ENCODE measurements at places on chromosomes 5 and 9.
A peak's percentile ranks its signal among the peaks of the same experiment; 100 is the strongest.

DNA sequence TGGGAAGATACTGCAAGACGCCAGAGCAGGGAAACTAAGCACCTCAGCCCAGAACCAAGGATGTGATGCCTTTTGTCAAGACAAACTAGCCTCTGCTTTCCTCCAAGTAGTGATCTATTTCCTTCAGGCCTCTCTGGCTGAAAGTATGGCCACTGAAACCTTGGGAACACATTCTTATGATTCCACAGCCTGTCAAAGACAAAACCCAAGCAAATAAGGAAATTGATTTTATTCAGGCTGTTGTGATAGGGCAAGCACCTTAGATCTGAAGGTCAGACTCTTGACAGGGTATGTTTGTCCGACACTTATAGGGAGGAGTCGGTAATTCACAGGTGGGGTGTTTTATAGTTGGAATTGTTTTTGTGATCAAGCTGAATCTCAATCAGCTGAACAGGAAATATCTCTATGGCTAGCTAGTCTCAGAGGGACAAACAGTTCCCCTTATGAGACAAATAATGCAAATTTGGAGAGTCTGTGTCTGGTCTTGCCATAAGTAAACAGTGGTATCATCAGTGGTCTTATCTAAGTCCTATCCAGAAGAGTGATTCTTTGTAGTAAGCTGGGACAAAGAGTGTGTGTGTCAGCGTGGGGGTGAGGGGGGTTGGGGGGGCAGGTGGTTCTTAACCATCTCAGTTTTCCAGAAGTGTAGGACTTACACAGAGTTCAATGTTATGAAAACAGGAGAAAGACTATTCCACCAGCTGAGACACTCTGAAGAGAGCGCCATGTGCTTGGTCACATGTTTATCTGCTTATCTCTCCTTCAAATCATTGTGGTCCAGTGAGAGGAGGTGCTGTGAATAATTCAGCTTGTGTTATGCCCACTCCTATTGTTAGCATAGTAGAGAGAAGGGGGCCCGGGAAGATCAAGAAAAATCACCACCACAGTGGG is 6.7 kb upstream of the ZCCHC10 start:
- DNase-seq: no peak

DNA sequence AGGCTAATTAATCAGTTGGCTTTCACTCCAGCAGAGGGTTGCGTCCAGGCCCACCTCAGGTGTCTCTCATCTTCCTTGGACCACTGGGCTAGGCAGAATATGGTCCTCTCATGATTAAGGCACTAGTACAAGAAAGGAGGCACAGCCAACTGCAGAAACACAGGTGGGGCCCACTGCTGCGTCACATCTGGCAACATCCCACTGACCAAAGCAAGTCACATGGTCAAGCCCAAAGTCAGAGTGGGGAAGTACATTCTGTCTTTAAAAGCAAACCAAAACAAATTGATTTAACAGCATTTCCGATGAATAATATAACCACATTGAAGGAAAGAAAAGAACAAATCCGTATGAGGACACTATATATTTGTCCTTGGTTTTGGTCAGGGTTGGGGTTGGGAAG is 28.0 kb upstream of the UBTD2 start:
- no peak for DNase-seq

DNA sequence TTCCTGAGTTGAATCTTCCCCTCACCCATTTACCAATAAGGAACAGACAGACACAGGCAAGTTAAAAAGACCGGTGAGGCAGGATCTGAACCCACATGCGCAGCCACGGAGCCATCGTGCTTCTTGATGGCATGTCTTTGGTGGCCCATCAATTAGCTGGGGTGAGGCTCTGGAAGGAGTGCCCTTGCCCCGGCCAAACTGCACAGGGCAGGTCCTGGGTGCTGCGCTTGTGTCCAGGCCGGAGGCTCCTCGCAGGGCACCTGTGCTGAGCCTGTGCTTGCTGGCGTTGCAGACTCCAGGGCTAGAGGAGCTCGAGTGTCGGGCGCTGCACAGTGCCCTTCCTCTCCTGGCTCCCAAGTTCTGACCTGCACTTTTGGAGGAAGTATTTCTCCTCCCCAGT is 66.4 kb downstream of the PSMB7 start:
- no peak for DNase-seq

GRCh38 chr5:160209917-160210316 is 19.4 kb upstream of the FABP6 start:
- no peak for DNase-seq

DNA sequence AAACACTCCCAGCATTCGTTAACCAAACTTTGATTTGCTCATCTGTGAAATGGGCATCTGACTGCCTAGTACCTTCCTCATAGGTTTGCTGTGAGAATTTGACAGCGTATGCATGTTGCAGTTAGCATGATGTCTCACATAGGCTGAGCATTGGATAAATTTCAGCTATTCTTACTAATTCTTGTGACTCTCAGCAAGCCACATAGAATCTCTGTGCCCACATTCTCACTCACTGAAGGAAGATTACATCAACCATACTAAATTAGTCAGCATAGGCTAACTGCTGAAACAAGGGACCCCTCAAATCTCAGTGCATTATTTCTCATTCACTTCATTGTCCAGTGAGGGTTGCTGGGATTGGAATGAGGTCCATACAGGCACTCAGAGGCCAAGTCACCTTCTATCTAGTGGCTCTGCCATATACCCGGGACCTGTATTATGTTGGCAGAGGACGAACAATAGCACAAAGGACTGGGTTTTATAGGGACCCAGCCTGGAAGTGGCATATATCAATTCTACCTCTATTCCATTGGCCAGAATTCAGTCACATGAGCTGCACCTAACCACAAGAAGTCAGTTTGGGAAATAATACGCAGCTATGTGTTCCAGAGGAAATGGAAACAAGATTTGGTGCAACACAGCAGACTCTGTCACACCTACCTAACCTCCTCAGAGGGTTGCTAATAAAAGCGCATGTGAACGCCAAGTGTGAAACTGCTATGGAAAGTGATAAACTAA is 4.2 kb upstream of the PTGER4 start:
- no peak for DNase-seq

DNA sequence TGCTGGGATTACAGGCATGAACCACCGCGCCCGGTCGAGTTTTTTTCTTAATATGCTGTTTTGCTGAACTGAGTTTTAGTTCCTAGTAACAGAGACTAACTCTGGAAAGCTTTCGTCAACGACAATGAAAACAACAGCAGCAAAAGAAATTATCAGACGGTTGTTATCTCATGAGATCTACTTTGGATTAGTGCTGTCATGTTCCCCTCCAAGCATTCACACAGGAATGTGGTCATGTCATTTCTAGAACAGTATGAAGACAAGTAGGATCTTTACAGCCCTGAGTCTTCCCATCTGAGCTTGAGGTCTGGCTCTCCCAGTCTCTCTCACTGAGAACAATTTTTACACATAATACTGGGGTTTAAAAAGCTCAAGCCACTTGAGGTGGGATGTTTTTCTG is 4.0 kb upstream of the ANKRD33B start:
- DNase-seq: no peak

GRCh38 chr9:129458663-129459546 is 162.0 kb downstream of the C9orf50 start:
- DNase-seq: peak; percentile 68

DNA sequence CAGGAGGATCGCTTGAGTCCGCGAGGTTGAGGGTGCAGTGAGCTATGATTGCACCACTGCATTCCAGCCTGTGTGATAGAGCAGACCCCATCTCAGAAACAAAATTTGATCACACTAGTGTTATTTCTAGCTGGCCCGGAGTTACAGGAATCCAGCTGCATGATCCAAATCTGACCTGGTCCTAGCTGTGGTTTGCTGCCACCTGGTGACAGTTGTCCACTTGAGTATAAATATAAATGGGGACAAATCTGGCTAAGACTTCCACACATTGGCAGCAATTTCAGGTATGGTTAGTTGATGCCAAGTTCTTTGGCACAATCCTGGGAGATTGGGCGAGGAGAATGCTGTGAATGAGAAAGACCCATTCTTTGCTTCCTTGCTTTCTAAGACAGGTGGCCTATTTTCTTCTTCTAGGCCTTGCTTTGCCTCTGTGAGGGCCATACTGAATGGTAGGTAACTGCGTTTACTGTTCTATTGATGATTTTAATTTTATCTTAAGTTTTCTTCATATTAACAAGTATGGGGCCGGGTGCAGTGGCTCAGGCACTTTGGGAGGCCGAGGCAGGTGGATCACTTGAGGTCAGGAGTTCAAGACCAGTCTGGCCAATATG is 35.4 kb downstream of the UBE2R2 start:
- peak; percentile 43 for DNase-seq

- no peak for DNase-seq
These were observed 247.0 kb downstream of the CWC27 start for GRCh38 chr5:65015767-65016166.

DNA sequence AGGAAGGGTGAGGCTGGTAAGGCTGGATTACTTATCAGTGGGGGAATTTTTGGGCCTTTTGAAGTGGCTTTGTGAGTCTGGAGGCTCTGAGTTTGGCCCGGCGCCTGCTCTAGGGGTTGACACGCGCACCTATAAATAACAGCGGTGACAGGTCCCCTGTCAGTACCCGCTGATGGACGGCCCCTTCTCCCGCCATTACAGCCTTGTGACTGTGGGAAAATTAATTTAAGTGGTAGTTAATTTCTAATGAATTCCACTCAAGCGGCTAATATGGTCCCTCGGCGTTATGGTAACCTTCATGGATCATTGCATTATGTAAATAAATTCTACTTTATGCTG is 16.5 kb downstream of the MRPL36 start:
- DNase-seq: no peak

DNA sequence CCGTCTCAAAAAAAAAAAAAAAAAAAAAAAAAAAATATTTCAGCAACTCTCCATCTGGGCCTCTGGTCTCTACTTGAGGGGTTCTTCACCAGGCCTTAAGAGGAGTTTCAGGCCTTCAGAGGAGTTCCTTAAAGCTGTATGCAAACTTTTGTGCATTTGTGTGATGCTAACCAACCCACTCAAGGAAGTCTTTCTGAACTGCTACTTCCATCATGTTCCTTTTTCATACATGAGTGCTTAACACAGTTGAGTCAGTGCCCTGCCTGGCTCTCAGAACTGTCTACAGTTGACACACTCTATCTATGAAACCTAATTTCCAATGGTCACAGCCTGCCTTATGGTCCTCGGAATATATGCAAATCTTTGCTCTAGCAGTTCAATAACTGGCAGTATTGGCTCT is 146.5 kb downstream of the MEF2C start:
- DNase-seq: no peak

GRCh38 chr5:4893063-4893744 is 246.9 kb upstream of the ADAMTS16 start:
- DNase-seq: no peak

GRCh38 chr5:137617528-137618205 is 118.2 kb downstream of the KLHL3 start:
- no peak for DNase-seq

DNA sequence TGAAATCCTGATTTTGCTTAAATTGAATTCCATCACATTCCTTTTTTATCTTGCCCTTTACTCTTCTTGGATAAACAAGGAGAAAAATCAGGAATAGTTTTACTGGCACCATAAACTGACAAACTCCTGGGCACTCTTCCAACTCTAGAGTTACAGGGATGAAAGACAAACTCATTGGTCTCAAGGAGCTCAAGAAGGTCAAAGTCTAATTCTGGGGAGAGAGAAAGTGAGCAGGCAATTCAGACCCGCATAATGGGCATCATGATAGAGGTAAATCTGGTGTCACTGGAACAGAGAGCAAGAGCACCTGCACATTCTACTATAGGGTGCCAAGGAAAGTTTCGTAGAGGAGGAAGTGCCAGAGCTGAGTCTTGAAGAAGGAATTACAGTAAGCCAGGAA is 64.8 kb downstream of the GRIN3A start:
- DNase-seq: no peak

- DNase-seq: no peak
These were observed 14.7 kb upstream of the MED27 start for GRCh38 chr9:132094314-132094791.

DNA sequence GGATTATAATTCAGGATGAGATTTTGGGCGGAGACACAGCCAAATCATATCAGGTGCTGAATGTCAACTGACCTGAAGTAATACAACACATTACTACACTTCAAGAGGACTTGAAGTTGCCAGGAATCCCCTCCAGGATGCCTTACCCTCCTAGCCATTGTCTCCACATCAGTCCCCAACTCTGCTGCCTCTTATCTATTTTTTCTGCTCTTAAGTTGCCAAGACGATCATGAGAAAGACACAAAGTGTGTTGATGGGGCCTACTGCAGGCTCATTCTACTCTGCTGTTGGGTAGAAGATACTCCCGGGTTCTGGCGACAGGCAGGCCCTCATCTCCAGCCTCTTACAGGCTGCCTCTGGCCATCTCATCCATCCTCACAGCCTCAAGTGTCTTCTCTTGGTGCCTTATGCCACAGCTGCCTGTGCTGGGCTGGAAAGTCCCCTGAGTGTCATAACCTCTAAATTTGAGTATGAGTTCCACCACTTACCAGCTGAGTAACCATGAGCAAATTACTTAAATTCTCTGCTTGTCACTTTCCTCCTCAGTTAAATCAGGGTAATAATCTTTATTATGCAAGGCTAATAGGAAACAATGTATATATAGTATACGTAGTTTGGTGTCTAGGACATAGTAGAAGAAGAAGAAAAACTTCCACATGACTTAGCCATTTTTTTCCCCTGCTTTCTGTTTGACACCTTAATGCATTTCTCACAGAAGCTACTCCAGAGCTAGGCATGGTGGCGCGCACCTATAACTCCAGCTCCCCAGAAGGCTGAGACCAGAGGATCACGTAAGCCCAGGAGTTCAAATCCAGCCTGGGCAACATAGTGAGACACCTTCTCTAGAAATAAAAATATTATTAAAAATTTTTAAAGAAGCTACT is 73.0 kb upstream of the SNX2 start:
- DNase-seq: peak; percentile 13

DNA sequence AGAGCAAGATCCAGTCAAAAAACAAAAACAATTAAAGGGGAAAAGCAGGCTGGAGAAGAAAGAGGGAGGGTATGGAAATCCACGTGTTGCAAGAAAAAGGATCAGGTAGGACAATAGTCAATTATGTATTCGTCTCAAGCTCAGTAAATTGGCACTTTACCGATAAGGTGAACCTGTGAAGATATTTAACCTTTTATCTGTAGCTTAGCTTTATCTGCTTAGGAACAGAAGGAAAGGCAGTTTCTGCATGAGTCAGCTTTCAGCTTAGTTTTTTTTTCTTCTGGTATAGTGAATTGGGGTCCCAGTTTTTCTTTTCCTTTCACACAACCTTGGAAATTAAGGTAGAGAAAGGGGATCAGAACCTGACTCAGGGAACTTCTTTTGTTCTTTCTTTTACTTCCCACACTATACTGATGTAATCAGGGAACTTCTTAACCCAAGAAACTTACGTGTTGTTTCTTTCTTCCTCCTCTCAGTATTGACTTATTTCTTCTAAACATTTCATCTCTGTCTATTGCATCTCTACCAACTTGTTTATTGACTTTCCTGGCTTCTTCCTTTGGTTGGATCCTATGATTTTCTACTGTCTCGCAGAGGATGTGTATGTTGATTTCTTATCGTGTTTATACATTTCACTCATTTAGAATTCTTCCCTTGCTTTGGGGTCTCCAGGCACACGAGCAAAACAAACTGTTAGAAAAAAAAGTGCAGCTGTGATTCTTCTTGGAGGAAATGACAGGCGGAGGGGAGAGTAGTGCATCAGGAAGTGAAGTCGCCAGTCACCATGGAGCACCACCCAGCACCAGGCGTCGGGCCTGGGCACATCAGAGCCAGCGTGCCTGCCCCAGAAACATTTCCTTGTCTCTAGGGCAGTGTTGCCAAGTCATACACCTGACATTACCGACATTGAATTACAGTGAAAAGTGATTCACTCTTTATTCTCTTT is 123.0 kb upstream of the LHFPL2 start:
- no peak for DNase-seq

GRCh38 chr9:20604562-20604961 is 17.7 kb downstream of the MLLT3 start:
- no peak for DNase-seq
